ENCODE measurements at places on chromosomes 1 and 21. TPM values are rescaled to one million over a fixed set of nuclear protein-coding genes. Genes with fewer than 3 reads are reported as not detected.

Gene CGN
- 0.83 TPM for total RNA-seq

- H3K36me3 ChIP-seq = no peaks in the 10 kb centered on the region
- no peak for DNase-seq
- H3K27me3 ChIP-seq = no peaks in the 10 kb centered on the region
- peaks cover 13% of the 10 kb centered on the region for H3K4me1 ChIP-seq
These were observed 7.9 kb upstream of the IER5 start for GRCh38 chr1:181080556-181080955.

- no peak overlapping the region for H3K27ac ChIP-seq
- no peaks in the 10 kb centered on the region for H3K4me1 ChIP-seq
- no peak for DNase-seq
- no peaks in the 10 kb centered on the region for H3K36me3 ChIP-seq
These were observed 92.5 kb downstream of the CDC42BPA start for GRCh38 chr1:227225715-227226346.

DNA sequence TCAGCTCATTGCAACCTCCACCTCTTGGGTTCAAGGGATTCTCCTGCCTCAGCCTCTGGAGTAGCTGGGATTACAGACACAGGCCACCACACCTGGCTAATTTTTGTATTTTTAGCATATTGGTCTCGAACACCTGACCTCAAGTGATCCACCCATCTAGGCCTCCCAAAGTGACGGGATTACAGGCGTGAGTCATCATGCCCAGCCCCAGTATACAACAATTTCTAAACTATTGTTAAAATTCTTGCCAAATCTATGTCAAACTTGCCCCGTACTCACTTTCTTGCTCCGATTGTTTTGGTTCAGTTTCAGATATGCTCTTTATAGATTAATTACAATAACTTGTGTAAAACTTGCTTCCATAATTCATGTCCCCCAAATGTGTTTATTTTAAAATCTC, 4.1 kb downstream of the RGS18 start:
- no peaks in the 10 kb centered on the region for H3K27me3 ChIP-seq
- H3K4me1 ChIP-seq = no peaks in the 10 kb centered on the region
- H3K27ac ChIP-seq = no peak overlapping the region
- H3K36me3 ChIP-seq = no peaks in the 10 kb centered on the region
- H3K4me3 ChIP-seq = no peak overlapping the region

GRCh38 chr1:31795096-31795675, 20.6 kb downstream of the SPOCD1 start:
- DNase-seq = peak; percentile 11
- H3K27me3 ChIP-seq = no peaks in the 10 kb centered on the region
- H3K27ac ChIP-seq = no peak overlapping the region
- H3K36me3 ChIP-seq = no peaks in the 10 kb centered on the region
- no peak overlapping the region for H3K4me3 ChIP-seq
- H3K4me1 ChIP-seq = no peaks in the 10 kb centered on the region

- no peak overlapping the region for H3K27ac ChIP-seq
- DNase-seq = no peak
- no peak overlapping the region for H3K4me3 ChIP-seq
- peaks cover 9% of the 10 kb centered on the region for H3K4me1 ChIP-seq
- H3K36me3 ChIP-seq = peaks cover 3% of the 10 kb centered on the region
These were observed 2.3 kb upstream of the MED18 start for GRCh38 chr1:28326515-28326914.

DNA sequence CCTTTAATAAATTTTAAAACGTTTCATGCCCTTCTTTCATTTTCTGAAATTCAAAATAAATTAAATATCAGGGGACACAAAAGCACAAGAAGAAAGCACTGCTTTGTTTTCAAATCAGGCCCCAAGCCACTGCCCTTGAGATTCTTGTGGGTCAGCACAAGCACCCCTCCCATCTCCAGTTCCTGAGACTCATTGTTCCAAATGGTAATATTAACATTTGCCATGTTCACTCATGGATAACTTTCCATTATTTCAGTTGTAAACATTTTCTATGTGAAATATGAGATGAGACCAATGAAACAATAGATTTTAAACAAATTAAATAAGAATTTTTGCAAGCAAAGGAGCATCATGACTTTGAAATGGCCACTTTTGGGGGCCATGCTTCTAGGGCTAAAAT, 7.7 kb downstream of the OVAAL start:
- H3K27me3 ChIP-seq = no peaks in the 10 kb centered on the region
- H3K27ac ChIP-seq = no peak overlapping the region
- no peak overlapping the region for H3K4me3 ChIP-seq
- no peaks in the 10 kb centered on the region for H3K36me3 ChIP-seq
- H3K4me1 ChIP-seq = no peaks in the 10 kb centered on the region

GRCh38 chr21:42097274-42097673, 26.2 kb downstream of the UMODL1 start:
- peaks cover 12% of the 10 kb centered on the region for H3K4me1 ChIP-seq
- H3K27ac ChIP-seq = peak overlapping the region; percentile 56
- DNase-seq = no peak
- H3K27me3 ChIP-seq = no peaks in the 10 kb centered on the region
- no peak overlapping the region for H3K4me3 ChIP-seq
- H3K36me3 ChIP-seq = no peaks in the 10 kb centered on the region

DNA sequence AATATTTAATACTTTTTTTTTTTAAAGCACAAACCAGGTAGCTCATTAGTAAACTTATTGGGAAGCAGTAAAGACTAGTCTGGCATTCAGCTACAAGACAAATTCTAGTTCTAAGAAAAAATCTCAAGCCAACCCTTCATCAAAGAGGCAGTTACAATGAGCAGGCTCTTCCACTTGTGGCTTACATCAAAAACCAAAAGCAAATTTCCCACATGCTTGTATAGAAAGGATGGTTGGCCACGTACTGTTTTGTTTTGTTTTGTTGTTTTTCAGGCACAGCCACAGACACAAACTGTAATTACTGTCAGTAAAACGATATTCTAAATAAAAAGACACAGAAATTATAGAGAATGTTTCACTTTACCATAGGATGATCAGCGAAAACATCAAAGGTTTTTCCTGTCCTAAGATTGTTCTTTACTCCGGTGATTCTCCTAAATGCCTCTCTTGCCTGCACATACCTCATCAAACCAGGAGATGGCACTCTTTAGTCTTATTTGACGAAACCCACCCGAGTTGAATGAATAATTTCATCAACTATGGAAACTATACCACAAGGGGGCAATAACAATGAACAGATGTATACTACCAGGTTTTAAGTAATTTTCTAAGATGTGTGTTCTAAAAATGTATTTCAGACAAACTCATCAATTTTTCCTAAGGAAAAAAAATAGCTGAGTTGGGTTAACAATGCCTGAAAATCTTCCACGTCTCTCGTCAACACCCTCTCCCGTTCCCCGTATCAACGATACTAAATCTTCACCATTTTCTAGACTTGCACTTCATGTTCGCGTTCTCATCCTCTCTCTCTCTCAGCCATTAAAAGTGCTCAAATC, 26.9 kb downstream of the RPL5 start:
- peaks cover 7% of the 10 kb centered on the region for H3K4me1 ChIP-seq
- H3K27ac ChIP-seq = peak overlapping the region; percentile 52
- no peaks in the 10 kb centered on the region for H3K27me3 ChIP-seq
- peak overlapping the region; percentile 8 for H3K4me3 ChIP-seq
- peak; percentile 68 for DNase-seq

GRCh38 chr1:12469493-12469892, 148.5 kb downstream of the DHRS3 start:
- H3K4me3 ChIP-seq = no peak overlapping the region
- peak overlapping the region; percentile 64 for H3K27ac ChIP-seq
- peaks cover 57% of the 10 kb centered on the region for H3K4me1 ChIP-seq
- no peaks in the 10 kb centered on the region for H3K27me3 ChIP-seq
- no peak for DNase-seq

All from sigmoid colon (tissue), 7 donors.